Lung microvascular endothelial cell (primary cell): ENCODE measurements at places on chromosomes 2 and 18. TPM values are rescaled to one million over a fixed set of nuclear protein-coding genes. Genes with fewer than 3 reads are reported as not detected.

Gene GLI2
- under 0.01 TPM in 1 of 2 replicates, not detected in the other for total RNA-seq

DNA sequence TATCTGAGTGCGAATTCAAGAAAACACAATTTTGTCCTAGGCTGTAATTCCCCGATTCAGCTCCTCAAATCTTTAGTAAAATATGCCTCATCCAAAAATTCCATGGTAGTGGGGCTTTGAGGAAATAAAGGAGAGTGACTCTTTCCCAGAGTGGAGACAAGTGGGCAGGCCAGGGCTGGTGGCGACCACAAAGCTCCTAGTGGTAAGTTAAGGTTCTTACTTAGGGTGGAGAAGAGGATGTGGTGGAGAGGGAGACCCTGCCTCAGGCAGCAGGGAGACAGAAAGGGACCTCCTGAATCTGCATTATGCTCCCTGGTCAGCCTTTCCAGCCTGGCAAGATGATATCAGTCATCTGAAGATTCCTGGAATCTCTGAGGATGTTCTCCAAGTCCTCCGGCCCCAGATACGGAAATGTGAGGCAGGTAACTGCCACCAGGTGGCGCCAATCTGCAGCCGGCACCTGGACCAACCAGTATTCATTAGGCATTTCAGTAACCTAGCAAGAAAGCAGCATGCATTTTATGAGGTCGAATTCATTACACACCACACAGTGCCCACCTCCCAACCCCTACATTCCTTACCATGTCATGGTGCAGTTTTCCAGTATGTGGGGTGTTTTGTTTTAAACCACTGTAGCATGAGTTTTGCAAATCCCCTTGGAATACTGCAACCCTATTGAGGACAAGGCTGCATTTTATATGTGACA lies 106.4 kb downstream of the POLE4 start:
- DNase-seq = peak; percentile 65

DNA sequence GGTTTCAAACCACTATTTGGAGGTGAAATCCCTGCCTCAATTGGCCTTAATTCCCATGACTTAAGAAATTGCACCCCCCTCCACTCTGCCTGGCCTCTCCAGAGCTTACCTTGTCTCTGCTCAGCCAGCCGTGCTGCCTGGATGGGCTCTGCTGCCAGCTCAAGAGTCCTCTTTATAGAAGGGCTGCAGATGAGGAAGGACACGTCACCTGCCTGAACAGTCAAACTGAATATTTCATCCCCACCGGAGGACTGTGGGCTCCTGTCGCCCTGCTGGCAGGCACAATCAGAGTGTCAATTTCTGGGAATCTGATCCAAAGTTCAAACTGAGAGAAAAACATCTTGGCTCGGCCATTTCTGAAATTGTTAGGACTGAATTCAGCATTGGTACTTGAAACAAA lies at the start of gene OTOS:
TSS of gene OTOS (minus strand) at position 148 of the 400 bp plus-strand sequence. CDS start 332 bp downstream, outside the sequence.
- no peak for DNase-seq

Gene FZD7
- under 0.01 and 0.20 TPM in 2 replicates for total RNA-seq

GRCh38 chr18:21115519-21116411 lies 4.2 kb upstream of the ROCK1 start:
- DNase-seq = no peak

Gene ITGB6
- total RNA-seq = not detected in 2 replicates

DNA sequence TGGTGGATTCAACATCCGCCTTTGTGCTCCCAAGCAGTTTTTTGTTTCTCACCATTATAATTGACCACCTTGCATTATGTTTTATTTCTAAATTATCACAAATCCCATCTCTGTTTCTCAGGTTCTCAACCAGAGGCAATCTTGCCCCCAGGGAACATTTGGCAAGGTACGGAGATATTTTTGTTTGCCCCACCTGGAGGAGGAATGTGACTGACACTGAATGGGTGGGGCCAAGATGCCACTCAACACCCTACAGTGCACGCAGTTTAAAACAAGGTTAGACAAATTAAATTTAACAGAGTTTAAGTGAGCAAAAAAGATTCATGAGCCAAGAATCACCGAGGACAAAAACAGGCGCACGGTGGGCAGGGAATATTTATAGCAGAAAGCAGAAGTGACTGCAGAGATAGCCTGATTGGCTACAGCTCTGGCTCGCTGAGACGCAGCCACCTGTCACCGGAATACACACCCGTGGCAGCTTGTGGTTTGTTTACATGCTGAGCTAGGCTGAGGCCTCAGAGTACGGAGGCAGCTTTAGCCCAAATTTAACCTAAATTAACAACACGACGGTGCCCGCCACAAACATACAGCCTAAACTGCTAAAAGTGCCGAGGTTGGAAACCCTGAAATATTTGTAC lies 150.0 kb upstream of the ALKAL2 start:
- DNase-seq = no peak

Gene DPYSL5
- total RNA-seq = not detected in 2 replicates

Gene ATP5F1A
- 421 and 463 TPM in 2 replicates for total RNA-seq

Gene DUSP2
- total RNA-seq = 0.22 and 0.99 TPM in 2 replicates

- no peak for DNase-seq
These were observed 182.1 kb downstream of the ETAA1 start for GRCh38 chr2:67579216-67579615.

Gene PROM2
- 0.20 and 0.22 TPM in 2 replicates for total RNA-seq

Gene POTEJ
- 0.22 and 0.60 TPM in 2 replicates for total RNA-seq

Gene DNAH7
- total RNA-seq = under 0.01 TPM in 1 of 2 replicates, not detected in the other

GRCh38 chr2:148616662-148617061 lies 27.9 kb upstream of the EPC2 start:
- no peak for DNase-seq

Gene GMPPA
- total RNA-seq = 21.1 and 22.2 TPM in 2 replicates

DNA sequence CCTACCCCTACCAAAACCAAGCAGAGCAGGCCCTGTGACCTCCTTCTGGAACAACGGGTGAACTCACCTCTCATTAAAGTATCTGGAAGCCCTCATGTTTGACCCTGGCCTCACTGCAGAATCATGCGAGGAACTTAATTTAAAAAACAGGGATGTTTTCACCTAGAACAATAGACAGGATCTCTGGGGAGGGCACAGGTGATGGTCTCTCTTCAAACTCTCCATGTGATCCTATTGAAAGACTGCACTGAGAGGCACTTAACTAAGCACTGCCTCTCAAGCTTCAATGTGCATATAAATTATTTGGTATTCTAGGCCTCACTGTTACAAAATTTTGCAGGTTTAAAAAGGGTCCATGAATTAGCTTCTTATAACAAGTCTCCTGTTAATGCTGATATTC lies 7.5 kb downstream of the ZNF519 start:
- no peak for DNase-seq

DNA sequence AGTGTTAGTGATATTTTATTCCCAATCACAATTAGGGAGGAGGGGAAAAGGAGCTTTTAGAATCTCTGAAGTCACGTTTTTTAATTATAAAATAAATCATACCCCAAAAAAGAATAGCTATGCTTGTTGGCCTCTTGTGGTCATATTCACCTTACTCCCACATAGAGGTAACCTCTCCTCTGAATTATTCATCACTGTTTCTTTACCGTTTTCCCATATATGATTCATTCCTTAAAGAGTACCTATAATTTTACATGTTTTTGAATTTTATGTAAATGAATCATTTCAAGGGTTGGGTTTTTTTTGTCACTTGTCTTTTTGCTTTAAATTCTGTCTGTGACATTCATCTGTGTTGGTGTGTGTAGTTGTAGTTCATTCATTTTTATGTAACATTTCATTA lies 110.6 kb upstream of the CD302 start:
- DNase-seq = no peak

Gene CFAP65
- not detected in 2 replicates for total RNA-seq

GRCh38 chr18:48538531-48539405 lies at the start of gene CTIF:
TSS of gene CTIF (plus strand) at chr18:48539031. CDS start at chr18:48619566, 80,535 bp downstream.
- peak; percentile 98 for DNase-seq

DNA sequence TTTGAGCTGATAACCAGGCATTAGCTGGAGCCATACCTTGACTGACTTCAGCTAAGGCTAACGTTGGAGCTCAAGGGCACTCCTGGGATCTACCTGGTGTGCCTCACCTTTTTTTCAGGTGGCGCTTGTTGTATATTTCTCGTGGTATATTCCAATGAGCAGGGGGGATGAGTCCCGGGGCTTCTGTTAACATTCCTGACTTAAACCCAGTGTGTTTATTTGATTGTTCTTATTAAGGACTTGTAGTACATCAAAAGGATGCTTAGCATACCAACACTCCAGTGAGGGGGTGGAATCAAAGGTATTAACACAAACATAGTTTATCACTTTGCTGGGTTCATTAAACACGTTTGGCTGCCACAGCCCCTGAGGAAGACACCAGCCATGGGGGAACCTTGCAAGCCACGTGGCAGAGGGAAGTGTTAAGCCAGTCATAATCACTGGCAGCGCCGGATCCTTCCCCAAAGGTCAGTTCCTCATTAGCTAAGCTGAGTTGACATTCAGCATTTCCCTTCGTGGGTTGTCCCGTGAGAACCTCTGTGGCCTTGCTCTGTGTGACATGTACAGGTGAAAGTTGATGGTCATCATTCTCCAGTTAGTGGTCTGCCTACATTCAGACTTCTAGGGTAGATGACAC lies 119.5 kb upstream of the MCFD2 start:
- DNase-seq = peak; percentile 84
